Stimulated activated CD4-positive, alpha-beta T cell treated with anti-CD3 and anti-CD28 coated beads, Interleukin-15, amount 100 ng/mL, for 1 hour (primary cell): ENCODE measurements at places on chromosomes 7 and 10.

DNA sequence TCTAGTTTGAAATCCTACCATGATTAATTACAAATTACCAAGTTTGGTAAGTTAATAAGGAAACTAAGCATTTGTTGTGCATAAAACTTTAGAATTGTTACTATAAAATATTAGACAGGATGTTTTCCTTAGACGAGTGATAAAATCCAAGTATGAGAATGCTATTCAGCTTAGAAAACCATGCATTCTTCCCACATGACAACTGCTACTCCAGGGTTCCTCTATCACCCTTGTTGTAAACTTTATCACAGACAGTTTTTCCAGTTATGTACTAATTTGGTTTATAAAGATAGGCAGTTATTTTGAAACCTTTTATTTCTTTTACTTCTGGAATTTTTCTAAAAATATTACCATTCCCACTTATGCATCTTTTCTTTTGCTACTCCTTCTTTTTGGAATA, 52.0 kb downstream of the SIRT1 start:
- DNase-seq = no peak

GRCh38 chr7:52352013-52352981, 683.1 kb upstream of the POM121L12 start:
- no peak for DNase-seq

GRCh38 chr7:99642027-99642426, 25.3 kb downstream of the ZSCAN25 start:
- DNase-seq = no peak

DNA sequence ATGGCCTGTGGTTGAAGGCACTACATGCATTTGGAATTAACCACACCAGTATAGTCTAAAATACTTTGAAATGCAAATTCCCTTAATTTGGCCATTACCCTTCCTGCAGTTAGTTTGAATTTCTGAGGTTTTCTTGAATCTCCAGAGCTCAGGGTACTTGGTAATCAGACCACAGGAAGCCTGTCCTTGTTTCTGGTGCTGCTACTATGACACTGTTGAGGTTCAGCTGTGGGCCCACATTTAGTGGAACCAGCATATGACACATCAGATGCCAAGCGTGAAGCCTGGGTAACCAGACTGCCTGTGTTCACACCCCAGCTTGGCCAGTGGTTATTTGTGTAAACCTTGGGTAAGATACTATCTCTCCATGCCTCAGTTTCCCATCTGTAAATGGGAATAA, 124.3 kb downstream of the SNX10 start:
- no peak for DNase-seq

GRCh38 chr7:2034291-2035201, 198.2 kb downstream of the MAD1L1 start:
- no peak for DNase-seq

DNA sequence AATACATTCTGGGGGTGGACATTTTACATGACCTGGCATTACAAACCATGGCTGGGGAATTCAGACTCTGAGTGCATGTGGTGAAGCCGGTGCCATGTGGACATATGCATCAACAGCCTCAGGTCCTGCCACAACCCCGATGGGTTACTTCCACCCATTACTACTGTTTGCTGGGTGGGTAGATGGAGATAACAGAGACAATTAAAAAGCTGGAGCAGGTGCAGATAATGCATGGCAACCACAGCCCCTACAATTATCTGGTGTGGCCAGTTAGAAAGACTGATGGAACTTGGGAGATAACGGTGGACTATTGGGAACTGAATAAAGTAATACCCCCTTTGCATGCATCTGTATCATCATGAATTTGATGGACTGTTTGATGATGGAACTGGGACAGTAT, 21.6 kb upstream of the ADAMTS14 start:
- no peak for DNase-seq

DNA sequence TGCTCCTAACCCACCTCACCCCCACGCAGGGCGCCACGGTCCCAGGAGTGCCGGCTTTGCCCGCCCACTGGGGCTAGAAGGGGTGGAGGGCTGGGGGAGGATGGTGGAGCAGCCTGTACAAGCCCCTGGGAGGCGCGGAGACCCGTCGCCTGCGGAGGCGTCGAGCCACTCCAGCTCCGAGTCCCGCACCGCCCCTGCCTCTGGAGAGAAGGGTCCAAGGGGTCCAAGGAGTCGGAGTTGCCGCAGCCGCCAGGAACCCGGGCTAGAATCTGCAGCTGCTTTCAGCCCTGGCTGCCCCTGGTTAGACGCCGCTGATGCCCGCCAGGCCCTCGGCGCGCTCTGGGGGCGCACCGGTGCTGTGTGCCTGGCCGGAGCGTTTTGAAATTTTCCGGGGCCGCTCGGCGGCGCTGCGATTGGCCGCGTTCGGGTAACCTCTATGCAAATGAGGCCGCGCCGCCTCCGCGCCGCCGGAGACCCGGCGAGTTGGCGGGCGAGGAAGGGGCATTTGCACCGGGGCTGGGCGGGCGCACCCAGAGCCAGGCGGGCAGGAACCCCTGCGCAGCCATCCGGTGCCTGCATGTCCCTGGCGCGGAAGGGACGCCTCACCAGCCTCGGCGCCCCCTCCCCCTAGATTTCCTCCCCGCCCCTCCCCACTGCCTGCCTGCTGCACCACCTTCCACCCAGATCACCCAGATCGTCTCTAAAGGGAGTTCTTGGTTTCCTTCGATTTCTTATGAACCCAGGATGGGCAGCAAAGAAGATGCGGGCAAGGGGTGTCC, at the start of gene HMX2:
Gene HMX2, plus strand, starts transcription at position 502 of the 779 bp plus-strand sequence. Its CDS starts 243 bp downstream, at position 745.
- DNase-seq = no peak

DNA sequence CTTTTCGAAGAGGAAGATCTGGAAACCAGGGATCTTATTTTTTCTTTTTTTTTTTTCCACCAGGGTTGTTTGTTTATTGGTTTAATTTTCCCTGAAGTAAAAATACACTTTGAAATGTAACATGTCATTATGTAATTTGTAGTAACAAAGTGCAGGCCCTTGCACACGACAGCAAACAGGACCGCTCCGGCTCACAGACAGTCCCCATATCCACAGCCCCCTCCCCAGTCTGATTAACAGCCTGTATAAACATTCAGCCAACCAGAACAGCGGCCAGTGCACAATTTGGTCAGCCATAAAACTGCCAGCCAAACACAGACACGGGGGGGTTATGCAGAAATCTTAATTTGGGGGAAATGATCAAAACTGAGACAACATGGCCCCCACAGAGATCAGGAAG, 431.6 kb upstream of the NPVF start:
- no peak for DNase-seq

GRCh38 chr10:36515319-36515718, 610.1 kb upstream of the ANKRD30A start:
- no peak for DNase-seq

DNA sequence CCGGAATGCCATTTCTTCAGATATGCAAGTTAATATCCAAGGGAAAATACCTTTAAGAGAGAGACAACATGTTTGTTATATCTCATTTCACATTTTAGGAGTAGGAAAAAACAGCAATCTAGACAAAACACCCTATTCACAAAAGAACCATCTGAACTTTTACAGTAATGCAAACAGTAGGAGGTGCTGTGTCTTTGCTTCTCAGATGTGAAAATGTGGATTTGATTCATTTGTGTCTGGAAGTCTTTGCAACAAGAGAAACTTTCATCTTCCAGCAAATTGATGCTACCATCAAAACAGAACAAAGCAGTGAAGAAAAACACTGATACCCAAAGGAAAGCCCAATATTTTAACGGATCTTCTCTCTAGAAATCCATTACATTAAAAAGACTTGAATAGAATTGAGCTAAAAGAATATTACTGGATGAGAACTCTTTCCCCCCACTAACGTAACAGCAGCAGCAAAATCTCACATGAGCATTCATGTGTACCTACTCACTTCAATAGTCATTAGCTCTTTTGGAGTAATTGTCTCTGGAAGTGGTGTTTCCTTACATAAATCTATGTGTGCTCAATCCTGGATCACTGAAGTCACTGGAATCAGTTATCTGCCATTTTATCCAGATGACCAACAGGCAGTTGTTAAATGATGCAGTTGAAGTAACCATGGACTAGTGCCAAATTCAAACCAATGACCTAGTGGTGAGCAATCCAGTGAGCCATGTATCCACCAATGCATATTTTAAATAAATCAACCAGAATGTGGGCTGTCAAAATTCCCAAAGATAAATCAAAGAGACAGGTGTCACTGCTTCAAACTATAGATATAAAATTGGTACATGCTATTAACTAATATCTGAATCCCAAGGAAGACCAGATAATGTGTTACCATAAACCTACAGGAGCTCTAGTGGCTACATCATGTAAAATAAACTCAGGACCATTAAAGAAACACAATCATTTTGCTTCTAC, 1.8 kb downstream of the SEMA3C start:
- DNase-seq = no peak

DNA sequence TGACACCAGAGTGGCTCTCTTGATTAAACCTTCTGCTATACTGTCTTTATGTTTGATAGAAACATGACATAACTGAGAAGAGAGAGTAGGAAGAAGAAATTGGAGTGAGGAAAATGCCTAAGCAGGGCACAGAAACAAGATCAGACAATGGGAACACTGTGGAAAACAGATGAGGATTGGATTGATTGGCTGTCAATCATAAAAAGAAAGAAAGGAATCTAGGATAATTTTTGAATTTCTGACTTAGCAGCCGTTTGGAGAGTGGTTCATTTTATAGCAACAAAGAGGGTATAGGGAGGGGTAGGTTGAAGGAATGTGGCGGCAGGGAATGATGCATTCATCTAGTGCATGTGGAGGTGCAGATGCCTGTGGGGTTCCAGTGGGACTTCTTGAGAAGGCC, 7.8 kb downstream of the TEX47 start:
- no peak for DNase-seq

- no peak for DNase-seq
Measured at GRCh38 chr7:116924741-116925140, 28.6 kb upstream of the ST7 start.

DNA sequence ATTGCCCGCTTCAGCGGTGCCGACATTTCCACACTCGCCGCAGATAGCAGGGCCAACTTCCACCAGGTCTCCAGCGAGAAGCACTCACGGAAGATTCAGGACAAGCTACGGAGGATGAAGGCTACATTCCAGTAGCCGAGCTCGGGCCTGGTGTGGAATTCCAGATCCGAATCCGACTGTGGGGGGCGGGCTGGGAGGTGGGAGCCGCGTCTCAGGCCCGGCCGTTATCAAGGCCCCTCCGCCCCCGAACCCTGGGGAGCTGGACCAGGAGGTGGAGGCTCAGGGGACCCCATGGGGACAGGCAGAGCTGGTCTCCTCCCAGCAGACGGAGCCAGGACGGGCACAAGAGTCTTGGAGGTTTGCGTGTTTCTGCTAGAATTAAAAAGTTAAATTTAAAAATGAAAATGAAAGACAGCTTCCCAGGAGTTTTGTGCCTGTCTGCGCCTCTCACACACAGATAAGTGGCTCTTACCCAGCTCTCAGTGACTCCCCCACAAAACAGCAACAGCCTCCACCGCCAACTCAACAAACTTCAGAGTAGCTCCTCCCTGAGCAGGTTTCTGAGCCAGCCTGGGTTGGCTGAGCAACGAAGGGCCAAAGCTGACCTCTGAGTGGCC, 5.2 kb upstream of the UTF1 start:
- no peak for DNase-seq

GRCh38 chr10:131213741-131214505, 97.6 kb downstream of the TCERG1L start:
- no peak for DNase-seq

- DNase-seq = no peak
Measured at GRCh38 chr7:34165927-34166550, 260.7 kb downstream of the BMPER start.

GRCh38 chr10:121983852-121984251, 5.1 kb upstream of the TACC2 start:
- no peak for DNase-seq

DNA sequence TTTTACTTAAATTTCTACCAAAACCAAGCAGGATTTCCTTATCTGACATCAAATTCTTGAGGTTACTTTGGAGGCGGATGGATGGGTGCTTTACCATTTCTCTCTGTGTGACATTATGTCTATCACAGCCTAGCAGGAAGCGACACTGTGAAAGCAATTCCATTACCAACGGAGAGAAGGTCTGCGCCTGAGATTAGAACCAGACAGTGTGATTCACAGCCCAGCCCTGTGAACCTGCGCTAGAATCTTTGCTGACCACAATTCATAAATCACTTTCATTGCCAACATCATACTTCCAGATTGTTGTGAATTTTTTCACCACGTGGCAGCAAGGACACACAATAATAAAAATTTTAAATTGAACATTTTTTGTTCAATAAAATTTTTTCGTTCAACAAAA, 126.5 kb downstream of the CUBN start:
- DNase-seq = peak; percentile 40

GRCh38 chr7:6465862-6466261, 18.1 kb upstream of the DAGLB start:
- no peak for DNase-seq

DNA sequence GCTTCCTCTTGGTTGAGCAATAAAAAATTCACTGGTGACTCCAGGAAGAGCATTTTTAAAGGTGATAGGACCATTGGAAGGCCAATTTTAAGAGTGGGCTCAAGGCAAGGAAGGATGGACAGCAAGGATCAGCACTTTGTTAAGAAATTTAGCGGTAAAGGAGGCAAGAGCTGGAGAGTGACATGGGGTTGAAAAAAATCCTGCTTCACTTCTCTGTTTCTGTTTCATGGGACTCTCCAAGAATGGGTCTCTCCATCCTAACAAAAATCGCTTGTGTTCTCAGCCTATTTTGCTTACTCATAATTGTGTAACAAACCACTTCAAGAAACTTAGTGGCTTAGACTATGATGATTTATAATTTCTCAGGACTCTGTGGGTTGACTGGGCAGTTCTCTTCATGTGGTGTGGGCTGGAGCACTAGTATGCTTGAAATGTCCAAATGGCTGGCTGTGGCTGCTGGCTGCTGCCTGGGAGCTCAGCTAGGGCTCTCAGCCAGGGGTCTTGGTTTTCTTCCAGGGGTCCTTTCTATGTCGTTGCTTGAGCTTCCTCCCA, 59.8 kb upstream of the ZNRF2 start:
- no peak for DNase-seq

GRCh38 chr10:67783606-67784294, 54.2 kb downstream of the DNAJC12 start:
- DNase-seq = no peak

DNA sequence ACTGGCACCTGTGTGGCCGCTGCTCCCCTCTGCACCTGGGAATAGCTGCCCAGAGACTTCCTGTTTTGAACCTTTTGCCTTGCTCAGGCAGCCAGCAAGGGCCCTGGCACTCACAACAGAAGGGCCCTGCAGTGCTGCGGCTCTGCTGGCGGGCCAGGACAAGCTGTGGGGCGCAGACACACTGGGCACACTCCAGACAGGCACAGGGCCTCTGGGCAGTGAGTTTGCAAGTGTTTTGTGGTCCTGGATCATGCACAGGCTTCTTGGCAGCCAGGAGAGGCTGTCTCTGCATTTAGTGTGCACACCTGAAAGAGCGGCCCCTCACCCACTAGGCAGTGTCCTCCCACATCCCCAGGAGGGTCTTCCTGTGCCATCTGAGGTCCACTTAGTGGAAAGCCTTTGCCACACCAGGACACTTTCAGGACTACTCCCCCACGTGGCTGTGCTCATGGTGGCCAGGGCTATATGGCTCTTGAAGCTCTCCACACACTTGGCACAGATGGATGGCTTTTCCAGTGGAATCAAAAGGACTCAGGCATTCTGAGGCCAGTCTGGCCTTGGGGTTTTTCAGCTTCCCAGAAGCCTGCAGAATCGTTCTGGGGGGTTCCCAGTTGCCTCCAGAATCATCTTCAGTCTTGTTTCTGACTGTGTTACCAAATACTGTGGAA, 5.0 kb upstream of the ATP6V0E2 start:
- no peak for DNase-seq
